ENCODE measurements at places on chromosomes 7 and 10. TPM values are rescaled to one million over a fixed set of nuclear protein-coding genes. Genes with fewer than 3 reads are reported as not detected.

VWDE gene
- polyA plus RNA-seq = 1.0 TPM

CALHM3 gene
- not detected for polyA plus RNA-seq

DNA sequence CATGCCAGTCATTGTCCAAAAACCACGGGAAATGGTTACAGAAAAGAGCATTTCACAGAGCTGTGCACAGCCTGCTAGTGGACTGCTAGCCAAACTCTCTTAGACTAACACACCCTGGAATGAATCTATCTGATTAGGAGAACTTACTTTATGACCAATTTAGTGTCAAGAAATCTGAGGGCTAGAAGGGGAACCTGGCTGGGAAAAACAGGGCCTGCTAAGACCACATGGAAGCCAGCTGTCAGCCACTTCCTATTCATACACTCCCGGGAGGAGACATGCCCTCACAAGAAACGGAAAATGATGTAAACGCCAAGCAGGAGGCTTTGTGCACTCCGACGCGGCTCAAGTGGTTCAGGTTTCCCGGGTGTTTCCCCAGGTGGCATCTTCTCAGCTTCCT lies 54.8 kb downstream of the MPP7 start:
- no peak for DNase-seq

DNA sequence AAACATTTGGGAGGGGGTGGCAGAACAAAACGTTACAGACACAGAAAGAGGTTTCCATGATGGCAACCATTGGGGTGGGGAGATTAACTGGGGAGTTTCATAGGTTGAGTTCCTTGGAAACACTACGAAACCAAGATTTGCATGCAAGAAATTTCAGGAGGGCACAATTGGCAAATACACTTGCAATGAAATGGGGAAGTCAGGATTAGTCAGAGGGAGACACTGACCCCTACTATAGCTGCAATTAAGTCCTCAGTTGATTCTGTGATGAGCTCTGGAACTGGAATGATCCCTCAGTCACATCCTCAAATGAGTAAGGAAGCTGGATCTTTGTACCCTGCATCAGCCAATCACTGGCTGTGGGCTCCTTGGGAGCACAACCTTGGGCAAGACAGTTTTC lies 22.1 kb downstream of the CPEB3 start:
- DNase-seq = no peak

GRCh38 chr7:77245015-77245755 lies 45.6 kb upstream of the FGL2 start:
- no peak for DNase-seq

GRCh38 chr7:98934267-98934666 lies 55.9 kb downstream of the TRRAP start:
- DNase-seq = no peak

DNA sequence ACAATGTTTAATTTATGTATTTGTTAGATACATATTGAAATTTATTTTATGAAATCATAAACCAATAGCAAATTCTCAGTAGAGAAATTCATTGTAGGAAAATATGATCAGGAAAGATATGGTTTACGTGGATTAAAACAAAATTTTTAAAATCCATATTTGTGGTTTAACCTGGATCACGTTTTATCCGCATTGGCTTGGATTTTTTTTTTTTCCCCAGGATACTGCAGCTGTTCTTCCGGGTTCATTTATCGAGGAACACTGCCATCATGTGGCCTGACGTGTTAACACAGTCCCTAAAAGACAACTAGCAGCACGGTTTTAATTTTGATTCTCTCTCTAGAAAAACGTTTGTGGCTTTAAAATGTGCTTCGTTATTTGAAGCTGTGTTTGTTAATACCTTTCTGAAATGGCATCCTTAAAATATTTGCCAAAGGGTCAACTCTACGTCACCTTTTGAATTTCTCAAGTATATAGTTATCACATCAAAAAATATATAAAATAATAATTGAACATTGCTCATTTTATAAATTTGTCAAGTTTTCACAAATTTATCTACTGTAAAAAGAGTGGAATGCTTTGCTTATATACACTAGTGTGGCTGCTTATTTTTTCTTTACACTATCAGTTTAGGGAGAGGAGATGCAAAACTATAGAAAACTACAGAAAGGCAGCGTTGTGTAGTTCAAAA lies 8.7 kb upstream of the ASB4 start:
- peak; percentile 10 for DNase-seq
